MG63 (cell line): ENCODE measurements at places on chromosomes 12 and 14. TPM values are rescaled to one million over a fixed set of nuclear protein-coding genes. Genes with fewer than 3 reads are reported as not detected.

- DNase-seq, result no peak
These were observed 85.3 kb upstream of the PAWR start for GRCh38 chr12:79776111-79776510.

Gene KCNH3
- not detected in 2 replicates for total RNA-seq

DNA sequence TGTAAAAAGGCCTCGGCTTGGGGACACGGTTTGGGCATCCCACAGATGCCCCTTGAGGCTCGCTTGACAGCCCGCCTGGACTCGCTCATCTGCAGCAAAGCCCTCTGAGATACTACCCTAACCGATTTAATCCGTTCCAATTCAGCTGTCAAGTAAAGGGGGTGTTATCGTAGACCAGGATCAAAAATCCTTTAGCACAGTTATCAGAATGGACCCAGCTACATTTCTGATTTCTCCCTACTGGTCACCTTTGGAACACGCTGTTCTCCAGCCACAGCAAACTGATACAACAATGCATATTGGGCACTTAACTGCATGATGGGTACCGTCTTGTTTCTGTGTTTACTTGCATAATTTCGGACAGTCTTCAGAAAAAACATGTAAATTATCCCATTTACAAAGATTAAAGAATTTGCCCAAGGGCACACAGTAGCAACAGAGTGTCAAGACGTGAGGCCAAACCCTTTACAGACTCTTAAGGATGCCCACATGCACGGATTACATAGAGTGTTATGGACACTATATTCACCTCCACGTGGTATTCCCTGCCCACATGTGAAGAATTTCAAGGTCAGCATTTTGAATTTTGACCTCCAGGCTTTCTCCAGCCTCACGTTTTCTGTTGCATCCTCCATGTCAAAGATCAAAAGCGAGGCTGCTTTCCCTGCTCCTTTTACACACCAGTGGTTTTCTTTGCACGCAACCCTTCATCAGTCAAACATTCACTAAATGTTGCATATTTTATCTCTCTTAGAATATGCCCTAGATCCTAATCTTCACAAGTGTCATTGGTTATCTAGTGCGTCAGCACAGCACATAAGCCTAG is 3.2 kb upstream of the DUSP6 start:
- DNase-seq, result no peak

Gene DBX2
- not detected in 2 replicates for total RNA-seq

DNA sequence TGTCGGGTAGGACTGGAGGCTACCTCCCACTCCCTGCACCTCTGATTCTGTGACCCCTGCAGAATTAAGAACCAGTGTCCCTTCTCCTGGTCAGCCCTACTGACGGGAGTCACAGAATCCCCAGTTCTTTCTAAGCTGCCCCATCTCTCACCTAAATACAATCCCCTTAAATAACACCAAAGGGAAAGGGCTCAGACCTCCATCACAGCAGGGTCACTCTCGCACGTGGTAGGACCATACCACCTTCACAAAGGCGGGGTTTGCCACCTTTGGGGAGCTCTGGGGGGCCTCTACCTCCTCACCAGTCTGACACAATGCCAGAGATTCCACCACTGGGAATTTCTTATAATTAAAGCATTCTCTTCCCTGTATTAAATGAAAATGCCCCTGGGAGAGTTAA is 35.6 kb downstream of the DAD1 start:
- no peak for DNase-seq

DNA sequence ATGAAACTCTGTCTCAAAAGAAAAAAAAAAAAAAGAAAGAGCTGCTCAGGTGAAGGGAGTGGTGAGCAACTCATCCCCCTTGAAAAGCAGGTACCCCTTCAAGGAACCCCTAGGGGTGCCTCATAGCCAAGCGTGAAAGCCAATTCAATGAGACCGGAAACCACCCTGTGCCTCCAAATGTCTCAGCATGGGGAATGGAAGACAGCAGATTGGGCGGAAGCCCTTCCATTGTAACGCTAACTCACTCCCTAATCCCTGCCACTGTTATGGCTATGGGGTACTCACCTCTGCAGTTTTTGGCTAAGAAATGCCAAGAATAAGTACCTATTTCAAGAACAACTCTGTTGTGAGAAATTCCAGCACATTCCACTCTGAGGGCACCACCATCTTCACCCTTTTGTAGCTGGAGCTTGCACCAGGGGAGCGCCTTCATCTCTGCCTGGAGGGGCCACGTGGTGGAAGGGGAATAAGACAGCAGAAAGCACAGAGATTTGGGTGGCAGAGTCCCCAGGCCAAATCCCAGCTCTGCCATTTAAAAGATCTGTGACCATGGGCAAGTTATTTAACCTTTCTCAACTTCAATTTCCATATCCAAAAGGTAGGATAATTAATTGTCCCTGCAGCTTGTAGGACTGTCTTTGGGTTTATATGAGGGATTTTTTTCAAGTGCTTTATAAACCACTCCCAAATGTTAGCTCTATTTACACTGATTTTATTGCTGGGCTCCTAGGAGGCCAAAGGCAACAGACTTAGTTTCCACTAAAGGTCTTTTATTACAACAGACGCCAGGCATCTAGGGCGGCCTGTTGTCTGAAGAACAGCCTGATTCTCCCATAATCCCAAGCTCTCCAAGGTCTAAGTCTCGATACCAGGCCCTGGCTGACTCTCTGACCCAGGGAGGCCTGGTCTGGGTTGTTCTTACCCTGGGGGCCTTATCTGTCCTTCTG is 63.9 kb downstream of the ITPK1 start:
- no peak for DNase-seq

Gene SETD1B
- total RNA-seq, result 1.0 and 1.1 TPM in 2 replicates

Gene KLRC1
- total RNA-seq, result not detected in 2 replicates

DNA sequence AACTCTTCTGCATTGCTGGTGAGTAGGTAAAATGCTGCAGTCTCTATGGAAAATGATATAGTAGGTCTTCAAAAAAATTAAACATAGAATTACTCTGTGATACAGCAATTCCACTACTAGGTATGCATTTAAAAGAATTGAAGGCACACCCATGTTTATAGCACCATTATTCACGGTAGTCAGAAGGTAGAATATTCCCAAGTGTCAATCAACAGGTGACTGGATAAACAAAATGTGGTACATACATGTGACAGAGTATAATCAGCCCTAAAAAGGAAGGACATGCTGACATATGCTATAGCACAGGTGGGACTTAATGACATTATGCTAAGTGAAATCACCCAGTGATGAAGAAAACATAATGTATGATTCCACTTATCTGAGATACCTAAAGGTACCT is 123.3 kb downstream of the CCER1 start:
- no peak for DNase-seq

Gene TSPAN8
- total RNA-seq, result not detected in 2 replicates

GRCh38 chr14:91159182-91159581 is 45.3 kb downstream of the DGLUCY start:
- no peak for DNase-seq

Gene DERA
- 45.5 and 97.3 TPM in 2 replicates for total RNA-seq

Gene PHLDA1
- 13.5 and 13.8 TPM in 2 replicates for total RNA-seq
